ENCODE measurements at places on chromosomes 2 and 18.

GRCh38 chr18:2395427-2396161 is 175.7 kb downstream of the METTL4 start:
- DNase-seq, result no peak

DNA sequence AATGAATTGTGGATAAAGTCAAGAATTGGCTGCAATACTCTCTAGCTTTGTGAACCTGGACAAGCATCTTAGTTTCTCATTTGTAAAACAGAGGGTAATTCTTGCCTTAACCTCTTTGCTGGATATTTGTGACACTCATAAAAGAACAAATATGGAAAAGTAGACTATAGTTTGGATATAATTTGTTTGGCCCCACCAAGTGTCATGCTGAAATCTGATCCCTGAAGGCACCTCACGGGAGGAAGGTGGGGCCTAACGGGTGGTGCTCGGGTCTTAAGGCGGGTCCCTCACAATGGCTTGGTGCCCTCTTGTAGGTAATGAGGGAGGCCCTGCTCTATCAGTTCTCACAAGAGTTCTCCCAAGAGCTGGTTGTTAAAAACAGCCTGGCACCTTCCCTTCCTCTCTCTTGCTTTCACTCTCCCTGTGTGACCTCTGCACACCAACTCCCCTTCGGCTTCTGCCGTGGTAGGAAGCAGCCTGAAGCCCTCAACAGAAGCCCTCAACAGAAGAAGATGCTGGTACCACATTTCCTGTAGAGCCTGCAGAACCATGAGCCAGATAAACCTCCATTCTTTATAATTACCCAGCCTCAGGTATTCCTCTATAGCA is 37.4 kb downstream of the ARL4C start:
- DNase-seq, result no peak

- no peak for DNase-seq
Observed at GRCh38 chr2:165631089-165631488, 161.6 kb downstream of the CSRNP3 start.

- DNase-seq, result no peak
Observed at GRCh38 chr2:166125557-166125956, 2.3 kb downstream of the SCN1A start.

DNA sequence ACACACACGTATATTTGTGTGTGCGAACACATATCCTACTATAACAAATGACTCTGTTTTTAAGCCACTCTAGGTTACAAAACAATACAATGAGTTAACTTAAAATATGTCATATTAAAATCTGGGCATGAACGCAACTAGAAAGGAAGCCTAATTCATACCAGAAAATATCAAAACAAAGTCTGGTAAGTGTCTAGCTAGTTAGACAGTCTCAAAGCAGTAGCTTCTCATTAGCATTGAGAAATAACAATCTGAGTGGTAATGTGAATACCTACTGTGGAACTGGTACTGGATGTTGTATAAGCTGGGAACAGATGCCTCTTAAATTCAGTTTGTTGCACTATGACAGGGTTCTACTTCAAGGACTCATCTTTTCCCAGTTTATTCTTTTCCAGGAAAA is 32.5 kb upstream of the WIPF1 start:
- no peak for DNase-seq

GRCh38 chr2:9423922-9424272 is 443 bp downstream of the CPSF3 start:
- no peak for DNase-seq

GRCh38 chr2:234374150-234374508 is 122.8 kb downstream of the ARL4C start:
- DNase-seq, result no peak

DNA sequence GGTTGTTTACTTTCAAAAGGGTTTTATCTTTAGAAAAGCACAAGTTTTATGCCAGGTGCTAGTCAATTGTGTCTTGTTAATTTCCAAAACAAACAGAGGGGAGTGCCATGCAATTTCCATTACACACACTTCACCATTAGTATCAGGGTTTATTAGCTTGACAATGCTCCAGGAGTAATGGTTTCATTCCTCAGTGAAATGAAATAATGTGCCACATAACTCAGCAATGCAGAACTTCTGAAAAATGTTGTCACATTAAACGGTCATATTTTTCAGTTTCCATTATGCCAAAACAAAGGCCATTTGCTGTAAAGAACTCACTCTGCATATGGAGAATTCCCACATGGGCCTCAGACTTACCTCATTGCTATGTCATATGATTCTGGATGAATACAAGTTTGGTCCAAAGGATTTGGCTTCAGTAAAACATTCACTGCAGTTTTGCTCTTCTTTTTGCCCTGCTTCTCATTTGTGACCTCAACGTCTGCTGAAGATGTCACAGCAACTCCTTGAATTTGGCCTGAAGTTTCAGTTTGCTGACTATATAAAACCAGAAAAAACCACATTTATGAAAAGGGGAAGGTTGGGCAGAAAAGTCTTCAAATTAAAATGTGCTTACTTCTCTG is 198.2 kb downstream of the SRBD1 start:
- no peak for DNase-seq

DNA sequence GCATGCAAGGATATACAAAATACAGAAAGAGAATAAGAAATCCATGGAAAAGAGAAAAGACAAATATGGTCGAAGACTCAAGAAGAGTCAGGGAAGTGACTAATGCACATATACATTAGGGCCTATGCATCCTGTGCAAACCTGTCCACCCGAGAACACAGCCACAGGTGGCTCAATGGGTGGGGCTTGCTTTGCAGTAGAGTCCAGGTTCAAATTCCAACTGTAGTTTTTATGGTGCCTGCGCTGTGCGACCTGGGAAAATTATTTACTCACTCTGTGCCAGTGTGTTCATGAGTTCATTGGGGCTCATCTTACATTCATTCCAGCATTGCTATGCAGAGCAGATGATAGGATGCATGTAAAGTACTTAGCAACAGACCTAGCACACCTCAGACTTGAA is 244.7 kb downstream of the CTNNA2 start:
- DNase-seq, result no peak

DNA sequence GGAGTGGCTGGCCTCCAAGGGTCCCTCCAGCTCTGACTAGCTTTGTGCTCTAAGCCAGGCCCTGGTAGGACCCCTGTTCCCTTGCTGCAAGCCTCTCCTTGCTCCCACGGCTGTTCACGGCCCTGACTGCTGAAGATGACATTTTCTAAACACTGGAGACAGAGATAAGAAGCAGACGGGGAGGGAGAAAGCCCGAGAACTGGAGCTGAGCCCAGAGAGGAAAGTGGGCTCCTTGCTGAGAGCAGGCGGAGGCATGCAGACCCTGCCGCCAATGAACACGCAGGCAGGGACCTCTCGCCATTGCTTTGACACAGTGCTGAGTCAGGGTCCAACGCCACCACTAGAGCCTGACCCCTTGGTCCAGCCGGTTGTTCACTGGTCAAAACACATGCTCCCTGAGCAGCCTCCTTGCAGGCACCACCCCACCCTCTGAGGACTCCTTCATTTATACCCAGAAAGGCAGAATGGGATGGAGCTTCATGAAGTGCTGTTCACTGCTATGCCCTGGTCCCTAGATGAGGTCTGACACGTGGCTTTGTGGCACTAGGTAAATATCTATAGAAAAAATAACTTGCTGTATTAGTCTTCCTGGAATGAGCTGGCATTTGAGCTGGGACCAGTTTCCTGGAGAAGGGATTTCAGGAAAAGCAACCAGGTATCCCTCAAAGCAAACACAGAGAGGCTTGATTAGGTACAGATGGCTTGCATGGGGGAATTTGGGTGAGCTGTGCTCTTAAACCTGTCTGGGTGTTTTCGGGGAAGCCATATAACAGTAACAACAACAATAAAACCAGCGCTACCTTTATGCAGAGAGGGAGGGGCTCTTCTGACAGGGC is 65.7 kb downstream of the MCFD2 start:
- DNase-seq, result no peak

DNA sequence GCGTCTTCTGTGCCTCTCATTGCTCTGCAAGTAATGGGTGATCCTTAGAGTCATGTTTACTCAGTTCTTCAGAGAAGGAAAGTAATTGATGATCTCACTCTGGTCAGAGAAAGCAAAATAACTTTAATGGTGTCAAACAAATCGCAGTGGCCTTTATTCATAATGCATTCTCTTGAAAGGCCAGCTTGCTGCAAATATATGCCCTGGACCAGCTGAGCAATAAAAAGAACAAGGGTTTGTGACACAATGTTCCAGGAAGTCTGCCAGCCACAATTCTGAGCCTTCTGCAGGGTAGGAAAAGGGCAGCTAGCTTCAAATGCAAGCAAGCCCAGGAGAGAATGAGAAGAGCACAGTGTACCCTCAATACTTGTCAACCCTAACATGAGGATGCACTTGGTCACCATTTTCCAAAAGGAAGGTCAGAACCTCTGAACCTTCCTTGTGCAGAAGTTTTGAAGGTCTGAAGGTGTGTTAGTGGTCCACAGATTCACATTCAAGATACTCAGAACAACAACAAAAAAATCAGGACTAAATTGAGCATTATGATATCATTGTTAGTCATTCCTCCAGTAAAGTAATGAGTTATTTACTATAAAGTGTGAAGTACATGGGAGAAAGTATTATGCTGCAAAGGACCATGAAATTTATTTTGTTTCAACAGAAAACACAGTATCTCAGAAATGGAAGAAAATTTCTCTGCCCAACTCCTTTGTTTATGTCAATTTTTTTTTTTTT is 355.6 kb downstream of the PAX3 start:
- no peak for DNase-seq

DNA sequence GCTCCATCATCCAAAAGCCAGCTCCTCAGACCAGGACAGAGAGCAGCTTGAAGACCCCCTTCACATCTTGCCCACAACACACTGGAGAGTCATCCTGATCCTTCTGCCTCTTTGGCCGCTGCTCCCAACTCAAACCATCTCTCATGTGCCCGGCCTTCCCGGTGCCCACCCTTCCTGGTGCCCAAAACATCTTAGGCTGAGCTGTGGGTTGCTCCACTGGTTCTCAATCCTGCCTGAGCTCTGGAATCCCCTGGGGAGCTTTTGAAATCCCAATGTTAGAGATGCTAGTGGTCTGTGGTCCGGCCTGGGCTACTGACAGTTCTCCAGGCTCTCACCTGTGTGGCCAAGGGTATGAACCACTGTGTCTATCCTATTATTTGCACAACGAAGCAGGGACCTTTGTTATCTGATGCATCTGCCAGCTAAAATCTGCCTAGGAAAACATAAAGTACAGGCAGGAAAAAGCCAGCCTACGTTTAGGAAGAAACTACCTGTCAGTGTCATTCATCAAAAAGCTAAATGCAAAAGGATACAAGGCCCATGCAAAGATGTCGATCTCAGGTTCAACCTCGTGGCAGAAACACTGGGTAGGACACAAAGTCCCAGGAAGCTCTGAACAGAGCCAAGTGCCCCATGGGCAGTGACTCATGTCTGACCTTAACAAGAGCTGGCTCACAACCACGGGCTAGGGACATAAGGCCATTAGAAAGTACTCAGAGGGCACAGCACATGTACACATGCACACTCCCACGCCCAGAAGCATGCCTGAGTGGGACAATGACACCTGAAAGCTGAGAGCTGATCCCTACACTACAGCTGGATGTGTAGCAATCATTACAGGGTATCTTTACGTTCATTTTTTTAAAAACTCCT is 30.8 kb downstream of the TBC1D8 start:
- DNase-seq, result no peak

DNA sequence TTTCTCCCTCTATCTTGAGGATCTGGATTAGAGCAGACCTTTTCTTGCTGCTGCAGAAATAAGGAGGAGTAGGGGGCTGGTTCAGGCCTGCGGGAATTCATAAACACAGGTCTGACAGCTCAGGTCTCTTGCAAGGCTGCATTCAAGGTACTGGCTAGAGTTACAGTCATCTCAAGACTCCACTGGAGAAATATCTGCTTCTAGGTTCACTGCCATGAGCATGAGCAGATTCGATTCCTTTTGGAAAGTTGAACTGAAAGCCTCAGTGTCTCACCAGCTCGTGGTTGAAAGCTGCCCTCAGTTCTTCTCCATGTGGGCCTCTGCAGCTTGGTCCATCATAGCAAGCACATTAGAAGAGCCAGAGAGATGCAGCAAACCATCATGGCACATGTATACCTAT is 124.4 kb upstream of the SETBP1 start:
- no peak for DNase-seq

DNA sequence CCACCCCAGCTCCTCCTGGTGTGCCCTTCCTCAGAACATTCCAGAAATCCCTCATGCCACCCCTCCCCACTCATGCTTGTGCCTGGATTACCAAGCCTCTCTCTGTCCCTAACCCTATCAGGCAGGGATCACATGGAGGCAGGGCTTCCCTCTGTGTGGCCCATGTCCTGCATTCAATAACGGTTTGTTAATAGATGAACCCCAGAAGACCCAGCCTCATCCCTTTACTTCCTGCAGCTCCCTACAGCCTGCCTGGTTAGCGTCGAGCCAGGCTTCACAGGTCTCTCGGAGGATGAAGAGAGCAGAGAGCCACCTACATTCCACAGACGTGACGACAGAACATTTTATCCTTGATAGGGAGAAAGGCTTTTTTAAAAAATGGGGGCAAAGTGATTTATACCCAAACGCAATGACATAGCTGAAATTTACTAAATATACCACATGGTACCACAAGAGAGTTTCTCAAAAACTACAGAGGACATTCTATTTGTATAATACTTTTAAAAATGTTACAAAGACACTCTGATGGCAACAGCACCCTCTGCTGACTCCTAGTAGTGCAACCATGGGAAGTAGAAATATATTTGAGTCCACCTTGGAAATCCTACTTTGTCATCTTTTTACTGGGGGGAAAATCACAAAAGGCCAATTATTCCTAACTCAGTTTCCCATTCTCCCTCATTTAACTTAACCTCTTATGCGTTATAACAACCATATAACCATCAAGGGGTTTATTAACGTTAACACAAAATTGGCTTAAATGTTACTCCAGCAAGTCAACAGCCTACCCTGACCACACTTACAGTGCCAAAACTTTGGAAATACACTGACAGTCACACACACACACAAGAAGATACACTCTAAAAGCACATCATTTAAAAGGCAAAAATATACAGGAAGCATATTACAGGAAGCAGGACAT is 30.7 kb downstream of the FBXO15 start:
- DNase-seq, result no peak

- DNase-seq, result no peak
Observed at GRCh38 chr2:145141981-145142380, 622.1 kb upstream of the ZEB2 start.

GRCh38 chr18:74078257-74078656 is 69.4 kb downstream of the FBXO15 start:
- no peak for DNase-seq

DNA sequence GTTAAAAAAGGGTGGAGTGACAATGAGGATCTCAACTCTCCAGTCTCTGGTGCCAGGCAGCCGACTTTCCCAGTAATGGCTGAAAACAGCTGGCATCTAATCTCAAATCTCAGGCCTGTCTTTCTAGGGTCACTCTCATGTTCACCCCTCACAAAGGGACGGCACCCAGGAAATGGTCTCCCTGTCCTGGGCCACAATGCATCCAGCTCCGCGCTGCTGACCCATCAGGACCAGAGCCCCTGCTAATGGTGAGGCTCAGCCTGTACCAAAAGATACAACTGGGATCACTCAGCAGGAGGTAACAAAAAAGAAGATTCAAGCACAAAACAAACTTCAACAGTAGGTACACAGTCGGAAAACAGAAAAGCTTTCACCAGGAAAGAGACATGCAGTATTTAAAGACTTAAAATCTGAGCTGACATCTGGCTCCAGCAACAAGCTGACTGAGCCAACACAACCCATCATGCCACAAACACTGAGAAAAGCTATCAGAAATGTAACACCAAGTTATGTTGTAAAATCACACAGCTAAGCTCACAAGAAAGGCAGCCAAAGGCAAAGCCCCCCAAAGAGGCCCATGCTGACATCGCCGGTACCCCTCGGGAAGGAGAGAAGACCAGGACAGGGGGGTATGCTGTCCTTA is 13.6 kb upstream of the KIDINS220 start:
- no peak for DNase-seq

All from T-helper 17 cell (primary cell).